ENCODE measurements at places on chromosomes 11 and 22.

DNA sequence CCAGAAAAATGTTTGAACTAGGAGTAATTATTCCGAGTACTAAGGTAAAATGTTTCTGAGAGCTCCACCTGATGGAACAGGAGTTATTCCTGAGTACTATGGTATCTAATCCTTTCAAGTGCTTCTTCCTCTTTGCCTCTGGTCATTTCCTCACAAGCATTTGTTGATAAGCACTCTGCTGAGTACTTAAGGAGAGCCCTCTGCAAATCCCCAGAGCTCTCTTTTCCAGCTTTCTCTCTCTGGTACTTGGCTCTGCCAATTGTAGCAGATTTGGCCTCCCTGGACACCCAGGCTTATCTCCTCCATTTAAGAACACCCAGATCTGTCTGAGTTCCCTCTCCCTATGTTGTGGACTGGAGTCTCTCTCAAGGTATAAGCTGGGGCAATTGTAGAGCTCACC is 457.0 kb downstream of the MN1 start:
- no peak for DNase-seq

- DNase-seq: no peak
Measured at GRCh38 chr11:100748153-100748552, 61.1 kb downstream of the ARHGAP42 start.

DNA sequence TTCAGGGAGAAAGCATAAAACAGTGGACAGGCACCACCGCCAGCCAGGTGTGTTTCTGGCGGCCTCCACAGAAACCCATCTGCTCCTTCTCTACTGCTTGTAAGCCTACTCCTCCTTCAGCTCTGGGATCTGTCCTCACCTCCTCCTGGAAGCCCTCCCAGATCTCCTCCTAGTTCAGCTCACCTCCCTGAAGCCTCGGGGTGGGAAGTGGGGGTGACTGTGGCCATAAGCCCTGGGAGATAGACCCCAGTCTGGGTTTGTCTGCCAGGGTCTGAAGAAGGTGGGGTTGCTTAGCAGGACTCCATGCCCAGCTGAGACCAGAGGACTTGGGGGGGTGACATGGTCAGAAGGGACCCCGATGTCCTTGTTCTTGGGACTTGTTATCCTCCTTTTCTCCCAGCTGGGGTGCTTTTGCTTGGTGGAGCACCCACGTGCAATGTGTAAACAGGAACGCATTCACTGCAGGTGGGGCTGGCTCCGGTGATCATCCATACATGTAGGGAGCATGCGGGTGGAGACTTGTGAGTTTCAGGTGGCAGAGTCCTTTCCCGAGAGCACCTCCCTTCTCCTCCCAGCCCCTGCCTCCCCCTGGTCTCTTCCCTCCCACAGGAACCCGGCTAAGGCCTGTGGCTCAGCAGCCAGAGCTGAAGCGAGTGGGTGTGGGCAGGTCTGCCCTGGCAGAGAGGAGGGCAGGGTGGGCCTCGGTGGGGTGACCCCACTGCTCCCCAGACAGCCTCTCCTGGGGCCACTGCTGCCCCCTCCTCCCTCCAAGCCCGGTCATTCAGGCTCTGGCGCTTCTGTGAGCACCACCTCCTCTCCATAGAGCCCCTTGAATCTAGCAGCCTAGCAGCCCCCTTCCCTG is 25.9 kb downstream of the MRGPRG start:
- DNase-seq: no peak

DNA sequence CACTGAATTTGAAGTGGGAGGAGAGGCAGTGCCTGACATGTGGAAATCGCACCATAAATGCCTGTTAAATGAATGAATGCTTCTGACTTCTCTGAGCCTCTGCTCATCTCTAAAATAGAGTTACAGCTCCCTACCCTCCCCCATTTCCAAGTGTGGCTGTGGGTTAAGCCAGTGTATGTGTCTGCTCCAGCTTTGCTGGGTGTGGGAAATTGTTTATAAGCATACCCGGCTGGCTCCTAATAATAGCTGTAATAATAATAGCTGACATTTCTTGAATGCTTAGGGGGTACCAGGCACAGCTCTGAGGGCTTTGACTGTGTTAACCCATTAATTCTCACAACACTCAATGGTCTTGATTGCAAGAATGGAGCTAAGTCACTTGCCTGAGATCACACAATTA is 7.0 kb upstream of the FCHSD2 start:
- no peak for DNase-seq

GRCh38 chr11:59102259-59102765 is 4.7 kb upstream of the FAM111B start:
- DNase-seq: no peak

DNA sequence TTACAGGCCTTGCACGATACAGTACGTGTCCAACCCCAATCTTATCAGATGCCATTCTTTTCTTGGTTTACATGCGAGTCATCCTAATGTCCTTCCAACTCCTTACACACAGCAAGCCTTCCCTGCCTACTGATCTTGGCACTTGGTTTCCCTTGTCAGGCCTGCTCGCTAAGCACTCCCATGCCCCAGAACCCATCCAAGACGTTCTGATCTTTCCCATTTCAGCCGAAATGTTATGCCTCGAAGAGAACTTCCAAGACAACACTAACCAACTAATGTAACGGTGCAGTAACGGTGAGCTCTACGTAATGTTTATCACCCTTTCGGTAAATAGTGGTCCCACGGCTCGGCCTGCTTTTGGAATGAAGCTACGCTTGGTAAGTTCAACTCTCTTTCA is 521 bp downstream of the PES1 start:
- DNase-seq: no peak
